Stimulated activated CD8-positive, alpha-beta memory T cell treated with anti-CD3 and anti-CD28 coated beads, Interleukin-2, amount 100 ng/mL, for 1 hour (primary cell): ENCODE measurements at places on chromosomes 11 and 22.
A peak's percentile ranks its signal among the peaks of the same experiment; 100 is the strongest.

DNA sequence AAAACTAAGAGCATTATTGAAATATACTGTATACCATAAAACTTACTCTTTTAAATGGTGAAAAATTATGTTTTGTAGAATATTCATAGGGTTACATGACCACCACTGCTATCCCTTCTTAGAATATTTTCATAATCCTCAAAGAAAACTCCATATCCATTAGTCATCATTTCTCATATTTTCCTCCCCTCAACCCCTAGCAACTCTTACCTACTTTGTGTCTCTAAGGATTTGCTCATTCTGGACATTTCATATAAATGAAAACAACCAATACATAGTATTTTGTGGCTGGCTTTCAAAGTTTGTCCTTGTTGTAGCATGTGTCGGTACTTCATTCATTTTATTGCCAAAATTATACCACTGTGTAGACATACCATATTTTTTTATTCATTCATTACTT lies 863.8 kb downstream of the KCNA4 start:
- no peak for DNase-seq

DNA sequence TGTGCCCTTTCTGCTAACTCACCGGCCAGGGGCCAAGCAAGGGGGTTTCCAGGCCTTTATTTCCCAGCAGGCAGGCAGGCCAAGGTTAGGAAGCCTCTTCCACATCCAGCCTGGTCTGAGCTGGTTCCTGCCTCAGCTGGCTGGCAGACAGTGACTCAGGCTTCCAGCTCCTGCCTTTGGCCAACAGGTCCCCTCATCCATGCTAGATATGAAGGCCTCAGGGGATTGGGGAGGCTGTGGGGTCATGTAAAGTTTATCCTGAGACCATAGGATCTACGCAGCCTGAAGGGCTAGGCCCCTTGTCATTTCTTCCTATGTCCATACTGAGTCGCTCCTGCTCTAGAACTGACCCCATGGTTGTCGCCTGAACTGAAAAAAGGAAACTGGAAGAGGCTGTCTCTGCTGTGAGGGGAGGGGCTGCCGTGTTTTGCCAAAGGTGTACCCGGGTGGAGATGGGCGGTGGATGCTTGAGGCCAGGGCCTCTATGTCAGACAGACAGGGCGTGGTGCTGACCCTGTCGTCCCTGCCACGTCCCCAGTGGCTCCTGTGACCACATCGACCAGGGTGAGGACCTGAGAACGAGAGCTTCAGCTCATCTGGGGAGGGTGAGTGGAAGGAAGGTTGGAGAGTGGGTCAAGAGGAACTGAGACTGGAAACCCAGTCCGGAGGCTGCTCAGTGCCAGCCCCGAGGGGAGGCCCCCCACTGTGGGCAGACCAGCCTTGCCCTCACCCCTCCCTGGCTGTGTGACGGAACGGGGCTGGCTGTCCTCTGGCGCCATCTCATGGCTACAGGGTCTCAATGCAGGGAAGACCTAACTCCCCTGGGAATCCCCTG lies 17.0 kb downstream of the P2RY6 start:
- DNase-seq: no peak

GRCh38 chr22:33570110-33570509 lies 350.2 kb downstream of the LARGE1 start:
- no peak for DNase-seq

DNA sequence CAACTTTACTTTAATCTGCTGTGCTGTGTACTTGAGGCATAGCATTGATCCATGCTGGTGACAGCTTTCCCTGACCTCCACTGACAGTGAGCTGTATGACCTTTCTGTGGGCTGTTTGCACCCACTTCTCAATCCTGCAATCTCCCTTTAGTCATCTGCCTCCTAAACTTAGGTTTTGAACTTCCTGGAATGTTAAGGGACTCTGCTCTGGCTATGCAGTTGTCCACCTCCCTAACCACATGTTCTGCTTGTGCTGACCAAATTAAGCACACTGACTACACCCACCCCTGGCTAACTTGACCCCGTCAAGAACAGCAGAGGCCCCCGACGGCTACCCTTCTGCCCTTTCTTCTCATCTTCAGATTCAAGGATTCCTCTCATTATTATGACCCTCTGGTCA lies 89.1 kb upstream of the NTM start:
- no peak for DNase-seq

GRCh38 chr11:118975771-118976709 lies 4.5 kb downstream of the FOXR1 start:
- no peak for DNase-seq

GRCh38 chr22:50068096-50068495 lies 10.0 kb upstream of the TTLL8 start:
- no peak for DNase-seq

DNA sequence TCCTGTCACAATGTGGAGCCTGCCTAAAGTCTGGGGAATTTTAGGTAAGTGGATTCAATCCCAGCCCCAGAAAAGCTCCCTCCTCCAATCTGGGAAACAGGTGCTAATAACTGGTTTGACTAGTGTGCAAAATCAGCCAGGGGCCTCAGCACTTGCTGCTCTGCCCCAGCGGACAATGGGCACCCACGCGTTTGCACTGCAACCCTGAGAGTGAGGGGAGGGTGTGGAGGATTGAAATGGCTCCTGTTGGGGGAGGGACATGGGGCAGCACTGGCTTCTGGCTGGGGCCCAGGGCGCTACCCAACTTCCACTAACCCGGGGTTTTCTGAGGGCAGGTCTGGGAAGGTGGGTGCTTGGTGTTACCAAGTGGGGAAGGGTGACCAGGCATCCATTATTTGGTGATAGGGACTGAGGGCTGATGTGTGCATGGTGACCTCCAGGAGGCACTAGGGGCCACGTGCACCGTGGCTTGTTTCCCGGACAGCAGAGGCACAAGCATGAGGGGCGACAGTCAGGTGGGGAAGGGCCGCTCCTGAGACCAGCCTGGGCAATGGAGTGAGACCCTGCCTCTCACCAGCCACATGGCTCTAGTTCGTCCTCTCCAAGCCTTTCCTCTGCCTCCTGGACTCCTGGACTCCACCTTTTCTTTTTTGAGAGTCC lies 4.3 kb upstream of the PNPLA5 start:
- no peak for DNase-seq

- no peak for DNase-seq
Measured at GRCh38 chr22:19902245-19902715, 39.3 kb upstream of the COMT start.

DNA sequence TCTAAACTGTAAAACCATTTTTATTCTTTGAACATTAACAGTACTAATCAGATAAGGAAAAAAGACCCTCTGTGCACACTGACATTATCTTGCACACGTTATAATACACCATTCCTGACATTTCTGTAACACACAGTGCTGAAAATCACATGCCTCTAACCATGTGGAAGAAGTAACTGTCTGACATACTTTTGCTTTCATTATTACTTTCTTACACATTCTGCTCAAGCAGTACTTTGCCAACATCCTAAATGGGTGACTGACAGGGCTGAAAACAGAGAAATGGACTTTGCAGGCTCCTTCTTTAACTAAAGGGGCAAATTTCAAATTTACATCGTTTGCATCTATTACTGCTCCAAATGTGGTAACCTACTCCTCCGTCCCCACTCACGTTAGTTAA lies 22.8 kb upstream of the TP53AIP1 start:
- no peak for DNase-seq

DNA sequence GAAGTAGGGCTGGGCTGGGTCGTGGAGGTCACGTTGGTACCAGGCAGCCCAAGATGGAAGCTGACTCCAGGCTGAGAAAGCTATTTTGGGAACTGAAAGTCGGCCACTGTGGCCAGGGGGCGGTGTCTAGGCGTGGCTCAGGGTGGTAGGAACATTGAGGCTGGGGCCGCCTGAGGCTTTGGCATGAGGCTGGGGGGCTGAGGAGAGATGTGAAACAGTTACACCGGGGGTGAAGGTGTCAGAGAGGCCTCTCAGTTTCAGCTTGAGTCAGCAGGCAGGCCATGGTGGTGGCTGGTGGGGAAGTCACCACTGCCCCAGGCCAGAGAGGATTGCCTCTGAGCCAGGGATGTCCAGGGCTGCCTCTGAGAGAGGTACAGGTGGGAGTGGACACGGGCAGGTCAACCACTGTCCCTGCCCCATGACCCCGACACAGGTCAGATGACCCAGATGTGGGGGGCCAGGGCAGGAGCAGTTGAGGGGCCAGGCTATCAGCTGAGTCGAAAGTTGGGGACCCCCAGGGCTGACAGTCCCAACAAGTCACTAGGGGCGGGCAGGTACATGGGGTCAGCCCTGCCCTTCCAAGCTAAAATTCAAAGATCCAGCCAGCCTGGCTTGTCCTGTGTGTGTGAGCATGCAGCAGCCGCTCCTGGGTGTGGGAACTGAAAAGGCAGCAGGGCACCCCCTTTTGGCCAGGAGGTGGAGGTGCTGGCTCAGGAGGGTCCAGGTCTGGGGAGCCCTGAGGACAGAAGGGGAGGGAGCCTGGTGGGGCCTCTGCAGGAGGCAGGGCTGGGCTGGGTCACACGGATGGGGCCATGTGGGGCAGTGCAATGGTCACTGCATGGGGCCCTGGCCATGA lies 7.2 kb downstream of the KCNK7 start:
- peak; percentile 56 for DNase-seq

GRCh38 chr11:67437082-67437808 lies at the start of gene PTPRCAP:
Gene PTPRCAP (minus strand): TSS chr11:67437682. CDS start chr11:67437619, 63 bp downstream.
- DNase-seq: peak; percentile 65

- DNase-seq: no peak
Measured at GRCh38 chr11:11845071-11845470, 3.3 kb downstream of the USP47 start.

- no peak for DNase-seq
Measured at GRCh38 chr11:65606876-65607613, 7.0 kb downstream of the MAP3K11 start.

DNA sequence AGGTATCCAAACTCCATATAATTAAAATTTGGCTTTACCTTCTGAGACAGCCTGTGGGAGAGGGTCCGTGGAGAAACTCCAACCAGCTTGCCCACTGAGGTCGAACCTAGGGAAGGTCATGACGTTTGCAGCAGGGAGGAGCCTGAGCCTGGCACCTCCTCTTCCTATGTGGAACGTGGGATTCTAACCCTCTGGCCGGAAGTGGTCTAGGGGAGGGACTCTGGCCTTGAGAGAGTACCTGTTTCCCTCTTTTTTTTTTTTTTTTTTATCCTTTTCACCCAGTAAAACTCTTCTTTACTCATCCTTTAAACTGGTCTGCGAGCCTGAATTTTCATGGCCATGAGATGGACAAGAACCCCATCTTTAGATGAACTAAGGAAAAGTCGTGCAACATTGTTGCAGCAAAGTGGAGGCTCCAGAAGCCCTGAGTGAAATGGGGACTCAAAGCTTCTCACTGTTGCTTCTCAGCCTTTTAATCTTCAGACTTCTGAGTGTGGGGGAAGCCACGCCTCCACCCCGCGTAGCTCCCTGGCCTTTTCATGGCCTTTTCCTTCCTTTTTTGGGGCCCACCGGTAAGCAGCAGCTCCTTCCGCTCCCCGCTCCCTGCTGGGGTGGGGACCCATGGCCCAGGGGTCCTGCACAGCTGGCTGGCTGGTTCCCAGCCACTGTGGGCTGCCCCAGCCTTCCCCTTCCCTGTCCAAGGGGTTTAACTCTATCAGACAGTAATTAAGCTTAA lies 1359.9 kb downstream of the LRRC4C start:
- no peak for DNase-seq

DNA sequence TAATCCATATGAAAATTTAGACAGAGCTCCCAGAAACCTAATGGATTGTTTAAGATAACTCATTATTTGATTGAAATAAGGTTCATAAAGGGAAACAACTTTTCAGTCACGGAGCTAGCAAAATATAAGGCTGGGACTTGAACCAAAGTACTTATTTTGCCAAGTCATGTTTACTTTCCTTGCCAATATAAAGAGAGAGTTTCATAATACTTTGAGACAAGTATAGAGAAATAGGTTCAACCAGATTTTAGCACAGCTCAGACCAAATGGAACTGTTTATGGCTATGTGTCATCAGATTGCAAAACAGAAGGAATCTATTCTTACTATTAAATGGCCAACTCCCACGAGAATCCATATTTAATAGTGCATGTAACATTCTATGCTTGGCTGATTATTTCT lies 1517.5 kb upstream of the TENM4 start:
- DNase-seq: no peak

GRCh38 chr22:40030758-40031095 lies 36.0 kb downstream of the FAM83F start:
- no peak for DNase-seq

DNA sequence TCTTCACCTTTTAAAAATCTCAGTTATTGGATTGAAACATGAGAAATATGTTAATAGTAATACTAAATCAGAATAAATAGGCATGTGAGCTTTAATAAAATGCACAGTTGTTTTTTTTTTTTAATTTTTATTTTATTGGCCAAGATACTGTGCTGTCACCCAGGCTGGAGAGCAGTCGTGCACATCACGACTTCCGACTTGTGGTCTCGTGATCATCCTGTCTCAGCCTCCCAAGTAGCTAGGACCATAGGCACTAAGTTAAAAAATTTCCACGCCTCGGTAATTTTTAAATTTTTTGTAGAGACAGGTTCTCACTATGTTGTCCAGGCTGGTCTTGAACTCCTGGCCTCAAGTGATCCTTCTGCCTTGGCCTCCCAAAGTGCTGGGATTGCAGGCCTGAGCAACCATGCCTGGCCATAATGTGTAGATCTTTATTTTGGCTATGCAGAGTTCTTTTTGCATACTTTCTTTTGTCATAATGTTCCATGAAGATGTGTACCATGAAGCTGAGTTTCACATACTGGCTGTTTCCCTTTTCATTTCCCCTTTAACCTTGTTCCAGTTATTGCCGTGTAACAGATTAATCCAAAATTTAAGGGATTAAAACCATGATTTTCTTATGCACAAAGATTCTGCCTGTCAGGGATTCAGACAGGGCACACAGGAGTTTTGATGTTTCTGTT lies 16.0 kb downstream of the CAPRIN1 start:
- DNase-seq: no peak

- no peak for DNase-seq
Measured at GRCh38 chr11:103880968-103881367, 155.5 kb upstream of the DDI1 start.
